ENCODE measurements at places on chromosomes 7 and 10.

DNA sequence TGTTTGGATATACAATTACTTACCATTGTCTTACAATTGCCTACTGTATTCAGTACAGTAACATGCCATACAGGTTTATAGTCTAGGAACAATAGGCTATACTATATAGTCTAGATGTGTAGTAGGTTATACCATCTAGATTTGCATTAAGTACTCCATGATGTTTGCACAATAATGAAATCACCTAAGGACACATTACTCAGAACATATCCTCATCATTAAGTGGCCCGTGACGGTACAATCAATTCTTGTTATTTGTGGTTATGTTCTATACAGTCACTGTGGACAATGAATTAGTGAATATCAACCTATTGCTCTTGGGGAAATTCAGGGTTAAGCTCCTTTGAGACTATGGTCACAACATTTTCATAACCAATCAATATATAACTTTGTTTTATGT lies 75.6 kb downstream of the MICU1 start:
- no peak for DNase-seq

DNA sequence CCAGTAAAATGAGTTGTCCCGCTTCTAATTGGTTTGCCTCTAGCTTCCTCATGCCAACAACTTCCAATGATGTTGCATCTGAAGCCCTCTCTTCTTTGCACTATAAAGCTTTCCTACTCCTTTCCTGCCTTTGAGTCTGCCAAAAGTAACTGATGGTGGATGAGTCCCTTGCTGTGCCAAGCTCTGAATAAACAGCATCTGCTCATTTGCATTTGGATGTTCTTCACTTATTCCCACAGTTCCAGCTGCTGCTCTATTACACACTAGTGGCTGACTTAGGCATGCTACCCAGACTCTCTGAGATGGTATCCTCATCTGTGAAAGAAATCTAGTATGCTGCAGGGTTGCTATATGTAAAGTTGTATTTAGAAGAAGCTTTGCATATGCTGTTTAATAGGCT lies 24.9 kb downstream of the SFR1 start:
- DNase-seq = no peak

GRCh38 chr10:6999232-6999925 lies 411.5 kb downstream of the SFMBT2 start:
- no peak for DNase-seq

GRCh38 chr7:92517631-92518030 lies 10.7 kb downstream of the PEX1 start:
- no peak for DNase-seq

DNA sequence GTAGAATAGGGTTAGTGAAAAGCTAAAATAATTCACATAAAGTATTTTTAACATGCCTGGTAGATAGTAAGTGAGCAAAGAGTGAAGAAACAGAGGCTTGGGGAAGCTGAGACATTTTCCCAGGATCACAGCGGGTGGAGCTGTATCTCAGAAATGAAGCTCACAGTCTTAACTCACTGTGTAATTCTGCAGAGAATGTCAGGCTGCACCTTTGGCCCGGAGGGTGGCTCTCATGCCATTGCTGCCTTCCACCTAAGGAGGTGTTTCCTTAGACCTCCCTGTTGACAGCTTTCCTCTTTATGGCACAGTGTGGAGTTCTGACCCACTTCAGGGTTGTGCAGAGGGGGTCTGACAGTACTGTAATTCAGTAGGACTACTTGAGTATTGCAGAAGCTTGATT lies 2.9 kb upstream of the GTPBP4 start:
- no peak for DNase-seq

- no peak for DNase-seq
Observed at GRCh38 chr10:96833220-96834001, 1.3 kb downstream of the LCOR start.
